ENCODE measurements at places on chromosomes 13 and 19.

GRCh38 chr19:18861235-18861634, 29.5 kb downstream of the UPF1 start:
- DNase-seq, result no peak

- DNase-seq, result no peak
Observed at GRCh38 chr19:16419669-16420335, 52.0 kb downstream of the EPS15L1 start.

DNA sequence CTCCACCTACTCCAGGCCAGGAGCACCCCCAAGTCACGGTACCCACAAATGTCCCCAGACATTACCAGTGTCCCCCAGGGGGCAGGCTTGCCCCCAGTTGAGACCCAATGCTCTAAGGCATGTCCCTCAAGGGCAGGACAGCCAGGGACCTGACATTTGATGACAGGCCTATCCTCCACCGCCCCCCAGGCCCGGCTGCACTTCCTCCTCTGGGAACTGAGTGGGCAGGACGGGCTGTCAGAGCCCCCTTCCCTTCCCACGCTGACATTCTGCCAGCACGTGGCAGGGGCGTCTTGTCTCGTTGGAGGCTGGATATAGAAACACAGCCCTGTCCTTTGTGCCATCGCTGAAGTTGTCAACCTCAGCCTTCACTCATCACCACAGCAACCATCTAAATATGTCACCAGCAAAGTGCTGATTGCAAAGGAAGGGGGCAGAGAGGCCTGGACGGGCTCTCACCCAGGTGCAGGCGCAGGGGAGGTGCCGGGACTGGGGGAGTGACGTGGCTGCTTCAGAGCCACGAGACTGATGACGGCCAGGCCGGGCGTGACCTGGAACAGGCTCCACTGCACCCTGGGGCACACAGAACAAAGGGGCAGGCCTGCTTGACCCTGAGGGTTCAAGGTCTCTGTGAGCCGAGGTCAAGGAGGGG, 38.4 kb downstream of the GNG7 start:
- DNase-seq, result no peak

DNA sequence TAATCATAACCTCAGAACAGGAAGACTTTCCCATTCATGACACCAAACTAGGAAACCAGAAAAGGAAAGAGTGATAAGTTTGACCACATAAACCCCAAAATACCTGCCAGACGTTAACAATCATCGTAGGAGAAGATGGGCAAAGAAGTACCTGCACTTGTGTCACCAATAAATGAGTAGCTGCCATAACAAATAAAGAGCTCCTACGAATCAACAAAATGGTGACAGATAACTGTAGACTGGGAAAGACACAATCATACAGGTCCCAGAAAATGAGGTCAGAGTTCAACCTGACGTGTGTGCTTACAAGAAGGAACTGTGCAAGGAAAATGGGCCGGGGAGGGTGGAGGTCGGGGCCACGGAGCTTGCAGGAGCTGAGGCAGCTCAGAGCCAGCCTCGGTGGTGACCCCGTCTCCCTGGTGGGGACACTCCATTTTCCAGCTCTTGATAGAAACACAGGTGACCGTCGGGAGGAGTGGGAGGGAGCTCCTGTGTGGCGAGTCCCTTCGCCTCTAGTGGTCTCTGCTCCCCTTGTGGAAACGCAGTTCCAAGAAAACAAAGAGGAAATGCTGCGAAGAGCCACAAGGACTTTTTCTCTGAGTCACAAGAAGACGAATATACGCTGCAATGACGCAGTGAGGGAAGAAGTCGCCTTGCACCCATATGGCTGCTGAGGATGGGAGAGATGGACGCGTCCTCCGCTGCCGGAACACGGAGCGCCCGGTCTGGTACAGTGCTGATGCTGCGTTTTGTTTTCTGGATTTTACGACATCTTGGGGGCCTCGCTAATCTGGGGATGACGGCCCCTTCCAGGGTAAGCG, 9.5 kb downstream of the PIP5K1C start:
- DNase-seq, result no peak

DNA sequence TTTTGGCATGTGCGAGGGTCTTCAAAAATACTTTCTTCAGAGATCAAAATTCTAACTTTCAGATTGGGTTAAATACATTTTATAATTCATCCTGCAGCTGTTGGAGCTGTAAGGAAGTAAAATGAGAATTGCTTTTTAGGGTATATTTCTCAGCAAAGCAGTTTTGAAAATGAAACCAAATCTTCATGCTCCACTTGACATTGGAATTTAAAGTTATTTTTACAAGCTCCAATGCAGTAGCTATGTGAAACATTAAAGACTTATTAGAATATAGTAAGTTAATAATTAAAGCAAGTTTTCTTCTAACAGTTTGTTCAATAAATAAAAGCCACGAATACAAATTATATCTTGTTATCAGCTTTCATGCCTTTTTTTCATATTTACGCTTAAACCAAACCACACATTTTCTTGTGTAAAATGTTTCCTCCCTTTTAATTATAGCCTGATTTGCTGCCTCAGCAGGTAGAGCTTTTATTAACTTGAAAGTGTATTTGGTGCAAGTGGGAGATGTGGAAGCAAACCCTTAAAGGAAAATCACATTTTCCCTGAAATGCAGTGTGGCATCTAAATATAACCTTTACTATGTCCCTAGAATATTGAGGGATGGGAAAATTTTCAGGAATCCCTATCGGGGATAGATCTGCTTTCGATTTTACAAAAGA, 12.4 kb upstream of the MICU2 start:
- no peak for DNase-seq

- no peak for DNase-seq
Observed at GRCh38 chr13:85632526-85633195, 166.6 kb downstream of the SLITRK6 start.

DNA sequence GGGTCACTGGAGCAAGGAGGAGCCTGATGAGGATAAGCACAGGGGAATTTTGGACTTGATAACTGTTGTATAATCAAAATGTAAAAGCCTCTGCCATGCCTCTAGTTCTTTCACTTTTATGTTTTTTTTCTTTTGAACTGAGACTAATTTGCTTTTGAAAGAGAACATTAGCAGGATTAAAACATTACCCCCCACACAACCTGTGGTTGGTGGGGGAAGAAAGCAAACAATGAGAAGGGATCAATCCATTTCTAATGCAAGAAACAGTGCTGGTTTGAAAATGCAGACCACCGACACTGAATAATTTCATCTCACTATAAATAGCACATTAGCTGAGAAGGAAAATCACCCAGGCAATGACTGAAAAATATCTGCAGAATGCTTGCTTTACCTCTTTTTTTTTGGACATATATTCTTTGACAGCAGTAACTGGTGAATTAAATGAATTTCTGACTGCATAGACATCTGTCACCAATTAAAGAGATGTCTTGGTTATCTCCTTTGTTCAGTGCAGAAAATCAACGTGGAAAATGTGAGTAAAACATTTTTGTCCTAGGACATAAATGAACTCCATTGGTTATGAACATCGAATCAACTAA, 48.6 kb upstream of the TRPC4 start:
- DNase-seq, result no peak

GRCh38 chr13:62162860-62163259, 747.2 kb upstream of the PCDH20 start:
- DNase-seq, result no peak

- DNase-seq, result no peak
Observed at GRCh38 chr13:42633495-42633894, 59.5 kb downstream of the TNFSF11 start.

- DNase-seq, result no peak
Observed at GRCh38 chr13:61215601-61216000, 200.0 kb downstream of the PCDH20 start.

DNA sequence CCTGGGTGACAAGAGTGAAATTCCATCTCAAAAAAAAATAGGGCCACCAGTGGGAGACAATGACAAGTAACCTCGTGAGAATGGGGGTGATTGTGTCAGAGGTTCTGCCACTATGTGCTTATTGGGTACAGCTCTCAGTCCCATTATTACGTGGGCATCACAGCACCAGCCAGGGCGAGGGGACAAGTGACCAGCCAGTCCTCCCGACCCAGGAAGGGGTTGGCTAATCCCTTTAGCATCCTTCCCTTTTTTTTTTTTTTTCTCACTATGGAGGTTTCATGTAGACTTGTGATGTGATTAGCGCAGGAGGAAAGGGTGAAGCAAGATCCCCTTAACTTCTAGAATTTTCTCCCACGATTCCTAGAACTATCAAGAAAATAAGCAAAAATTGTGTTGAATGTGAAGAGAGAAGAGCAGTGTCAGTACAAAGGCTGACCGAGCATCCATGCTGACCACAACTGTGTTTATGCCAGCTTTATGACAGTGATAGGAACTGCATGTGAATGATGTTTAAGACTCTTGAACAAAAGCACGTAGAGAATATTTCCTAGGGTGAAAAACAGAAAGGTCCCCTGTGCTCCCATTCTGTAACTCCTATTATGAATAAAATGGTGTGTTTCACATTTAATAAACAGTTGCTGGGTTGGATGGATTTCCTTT, 50.0 kb downstream of the ALOX5AP start:
- no peak for DNase-seq

GRCh38 chr13:28707629-28708427, 10.9 kb downstream of the SLC46A3 start:
- no peak for DNase-seq

DNA sequence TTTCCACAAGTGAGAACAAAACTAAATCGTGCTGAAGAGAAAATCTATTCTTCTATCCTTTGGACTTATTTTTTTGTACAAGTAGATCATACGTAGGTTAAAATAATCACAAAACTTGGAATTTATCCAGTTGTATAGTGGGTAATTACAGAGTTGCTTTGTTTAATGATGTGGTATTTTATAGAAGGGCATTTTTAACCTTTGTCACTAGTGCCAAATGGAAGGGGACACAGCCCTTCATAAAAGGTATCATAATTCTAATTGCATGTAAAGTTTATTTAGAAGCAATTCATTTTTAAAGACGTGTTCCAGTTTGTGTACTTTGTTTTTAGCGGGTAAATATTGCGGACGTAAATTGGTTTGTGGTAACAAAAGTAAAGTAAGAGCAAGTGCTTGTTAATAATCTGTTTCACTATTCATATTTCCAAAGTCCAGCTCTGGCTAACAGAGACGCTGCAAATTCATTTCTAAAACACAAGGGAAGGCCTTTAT, 99.5 kb downstream of the ERCC5 start:
- DNase-seq, result no peak

DNA sequence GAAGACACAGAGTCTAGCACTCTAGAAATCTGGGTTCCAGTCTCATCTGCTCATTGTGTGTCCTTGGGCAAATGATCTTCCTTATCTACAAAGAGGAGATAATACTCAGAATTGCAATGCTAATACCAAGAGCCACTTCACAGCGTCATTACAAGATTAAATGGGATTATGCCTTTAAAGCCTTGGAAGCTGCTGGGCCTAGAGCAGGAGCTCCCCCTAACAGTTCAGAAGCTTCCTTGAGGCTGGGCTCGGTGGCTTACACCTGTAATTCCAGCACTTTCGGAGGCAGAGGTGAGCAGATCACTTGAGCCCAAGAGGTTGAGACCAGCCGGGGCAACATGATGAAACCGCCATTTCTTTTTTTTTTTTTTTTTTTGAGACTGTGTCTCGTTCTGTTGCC, 27.6 kb downstream of the AP2S1 start:
- no peak for DNase-seq

GRCh38 chr13:91948736-91949135, 550.3 kb downstream of the GPC5 start:
- DNase-seq, result no peak

DNA sequence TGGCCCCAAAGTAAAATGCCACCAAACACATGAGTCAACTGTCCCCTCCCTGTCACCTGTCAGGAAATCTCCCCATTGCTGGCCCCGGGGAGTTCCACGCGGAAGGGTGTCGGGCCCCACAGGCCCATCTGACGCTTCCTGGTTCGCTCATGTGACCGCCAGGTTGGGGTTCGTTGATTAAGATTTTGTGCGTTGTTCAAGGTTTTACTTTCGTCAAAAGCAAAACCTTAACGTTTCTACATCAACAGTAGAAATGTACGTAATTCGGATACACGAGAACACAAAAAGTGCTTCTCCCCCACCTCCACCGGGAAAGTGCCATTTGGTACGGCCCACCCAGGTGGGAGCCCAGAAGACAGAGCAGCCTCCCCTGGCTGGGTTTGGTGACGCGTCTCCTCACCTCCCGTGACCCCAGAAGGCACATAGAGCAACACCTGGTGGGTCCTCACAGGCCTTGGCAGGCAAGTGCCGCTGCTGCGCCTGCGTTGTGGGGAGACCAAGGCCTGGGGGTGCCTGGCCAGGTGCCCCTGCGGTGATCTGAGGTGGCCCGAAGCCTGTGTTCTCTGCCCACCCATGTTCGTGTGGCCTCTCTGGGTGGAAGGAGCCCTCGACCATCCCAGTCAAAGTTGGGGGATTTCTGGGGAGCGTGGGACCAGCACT, 161.6 kb downstream of the KDM4B start:
- DNase-seq, result no peak

- DNase-seq, result no peak
Observed at GRCh38 chr13:106102786-106103185, 432.7 kb downstream of the EFNB2 start.

GRCh38 chr19:55695511-55696290, 20.7 kb downstream of the EPN1 start:
- DNase-seq, result no peak

- no peak for DNase-seq
Observed at GRCh38 chr19:12199757-12200419, 37.0 kb downstream of the ZNF136 start.

- no peak for DNase-seq
Observed at GRCh38 chr13:78033509-78033908, 114.9 kb upstream of the EDNRB start.

DNA sequence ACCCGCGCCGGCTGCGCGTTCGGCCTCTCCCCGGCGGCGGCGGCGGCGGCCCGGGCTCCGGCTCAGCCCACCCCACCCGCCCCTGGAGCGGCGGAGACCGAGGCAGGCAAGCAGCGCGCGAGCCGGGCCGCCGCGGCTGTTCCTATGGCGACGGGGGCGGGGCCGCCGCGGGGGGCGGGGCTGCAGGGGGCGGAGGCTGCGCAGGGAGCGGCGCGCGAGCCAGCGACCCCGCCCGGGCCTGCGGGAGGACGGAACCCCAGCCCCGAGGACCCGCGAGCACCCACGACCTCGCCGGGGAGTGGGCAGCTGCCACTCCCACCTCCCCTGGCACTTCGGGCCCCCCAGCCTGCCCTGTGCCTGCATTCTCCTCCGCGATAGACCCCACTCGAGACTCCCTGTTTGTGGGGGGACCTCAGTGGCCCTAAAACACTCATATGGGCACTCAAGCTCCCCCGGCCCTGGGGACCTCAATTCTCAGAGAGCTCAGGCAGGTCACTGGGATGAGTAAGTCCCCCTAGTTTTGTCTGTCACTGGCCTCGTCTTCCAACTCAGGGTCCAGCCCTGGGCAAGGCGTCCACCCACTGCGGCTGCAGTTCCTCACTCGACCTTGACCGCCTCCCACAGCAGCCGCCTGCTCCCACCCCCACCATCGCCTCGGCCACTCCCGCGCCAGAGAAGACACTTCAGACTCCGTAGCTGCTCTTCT, at the start of gene CTXN1:
Gene CTXN1, minus strand, starts transcription at position 115 of the 706 bp plus-strand sequence. CDS start 597 bp downstream, outside the sequence.
- peak; percentile 72 for DNase-seq

DNA sequence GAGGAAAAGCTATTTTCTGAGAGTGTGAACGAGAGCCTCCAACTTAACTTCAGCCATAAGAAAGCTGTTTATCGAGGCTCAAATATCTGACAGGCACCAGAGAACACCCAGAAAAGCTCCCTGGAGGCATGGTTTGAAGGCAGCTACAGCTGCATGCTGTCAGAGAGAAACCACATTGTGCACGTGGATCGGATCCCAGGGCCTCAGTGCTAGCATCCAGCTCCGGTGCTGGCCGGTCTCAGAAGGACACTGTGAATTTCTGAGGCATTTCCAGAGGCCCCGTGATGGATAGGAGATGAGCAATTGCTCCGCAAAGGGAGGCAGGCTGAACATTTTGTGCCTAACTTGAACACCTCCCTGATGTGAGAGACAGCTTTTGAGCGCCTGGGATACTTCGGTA, 315.7 kb downstream of the FGF9 start:
- no peak for DNase-seq

Data from stimulated activated CD4-positive, alpha-beta T cell treated with anti-CD3 and anti-CD28 coated beads, TNF-alpha, amount 100 ng/mL, for 4 hours (primary cell).